ENCODE measurements at places on chromosomes 16 and 17.
A peak's percentile ranks its signal among the peaks of the same experiment; 100 is the strongest.

DNA sequence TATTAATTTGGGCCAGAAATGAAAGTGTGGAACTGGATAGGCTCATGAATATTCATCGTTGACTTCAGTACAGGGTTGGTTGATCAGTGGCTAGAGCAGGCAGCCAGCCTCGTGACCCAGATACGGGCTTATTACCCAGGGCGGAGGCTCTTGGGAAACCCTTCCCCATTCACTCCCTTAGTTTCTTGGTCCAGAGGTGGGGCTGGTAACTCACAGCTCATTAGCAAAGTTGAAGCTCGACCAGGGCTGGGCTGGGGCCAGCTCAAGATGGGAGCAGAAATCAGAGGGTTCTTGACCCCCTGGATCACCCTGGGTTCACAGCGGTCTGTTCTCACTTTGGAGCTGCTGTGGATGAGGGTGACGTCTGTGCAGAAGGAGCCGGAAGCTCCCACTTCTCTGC is 44.6 kb upstream of the GSE1 start:
- DNase-seq: peak; percentile 33

GRCh38 chr16:30659507-30660423 is 1.5 kb downstream of the FBRS start:
- DNase-seq: peak; percentile 79

DNA sequence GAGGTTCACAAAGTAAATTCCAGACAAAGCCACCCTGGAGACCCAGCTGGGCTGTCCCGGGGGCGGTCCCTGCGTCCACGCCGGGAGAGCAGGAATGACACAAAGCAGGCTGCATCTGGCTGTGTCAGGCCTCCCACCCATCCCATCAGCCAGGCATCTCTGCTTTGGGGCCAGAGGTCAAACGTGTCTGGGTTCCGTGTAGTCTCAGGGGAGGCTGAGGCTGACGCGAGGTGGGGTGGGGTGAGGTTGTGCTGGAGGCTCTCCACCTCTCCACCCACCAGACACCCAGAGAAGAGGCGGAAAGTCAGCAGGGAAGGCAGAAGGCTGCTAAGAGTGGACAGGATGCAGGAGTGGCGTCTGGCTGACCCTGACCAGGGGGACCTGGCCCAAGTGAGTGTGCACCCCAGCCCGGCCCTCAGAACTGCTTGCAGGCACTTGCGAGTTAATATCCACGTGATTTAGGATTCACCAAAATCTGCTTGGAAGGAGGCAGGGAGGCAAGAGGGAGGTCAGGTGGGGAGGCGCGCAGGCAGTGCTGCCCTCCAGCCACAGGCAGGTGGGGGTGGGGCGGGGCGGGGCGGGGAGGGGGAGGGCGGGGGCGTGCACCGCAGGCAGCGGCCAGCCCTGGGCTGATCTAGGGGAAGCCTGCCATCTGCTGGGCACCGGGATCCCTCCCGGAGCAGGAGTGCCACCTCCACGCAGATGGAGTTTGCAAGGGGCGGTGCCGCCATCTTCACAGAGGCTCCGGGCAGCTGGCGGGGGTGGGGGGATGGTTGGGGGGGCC is 44.3 kb downstream of the TBC1D16 start:
- DNase-seq: peak; percentile 86

DNA sequence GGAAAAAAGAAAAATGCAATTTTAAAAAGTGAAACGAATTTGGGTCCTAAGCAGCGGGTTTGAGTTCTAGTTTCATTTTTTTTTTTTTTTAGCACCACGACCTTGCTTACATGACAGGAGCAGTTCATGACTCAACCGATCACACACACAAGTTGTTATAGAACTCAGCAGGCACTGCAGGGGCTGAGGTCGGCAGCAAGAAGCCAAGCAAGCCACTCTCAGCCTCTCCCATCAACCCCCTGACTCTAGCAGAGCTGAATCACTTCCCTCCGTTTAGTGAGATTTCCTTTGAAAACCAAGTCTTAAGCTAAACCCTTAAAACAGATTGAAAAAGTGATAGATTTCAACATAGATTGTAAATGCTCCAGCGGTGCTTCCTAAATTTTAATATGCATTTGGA is 520.8 kb downstream of the HAPSTR1 start:
- no peak for DNase-seq

- DNase-seq: no peak
Observed at GRCh38 chr17:1108478-1108764, 71.4 kb downstream of the ABR start.

- no peak for DNase-seq
Observed at GRCh38 chr17:40058186-40058784, 4.1 kb upstream of the MED24 start.

DNA sequence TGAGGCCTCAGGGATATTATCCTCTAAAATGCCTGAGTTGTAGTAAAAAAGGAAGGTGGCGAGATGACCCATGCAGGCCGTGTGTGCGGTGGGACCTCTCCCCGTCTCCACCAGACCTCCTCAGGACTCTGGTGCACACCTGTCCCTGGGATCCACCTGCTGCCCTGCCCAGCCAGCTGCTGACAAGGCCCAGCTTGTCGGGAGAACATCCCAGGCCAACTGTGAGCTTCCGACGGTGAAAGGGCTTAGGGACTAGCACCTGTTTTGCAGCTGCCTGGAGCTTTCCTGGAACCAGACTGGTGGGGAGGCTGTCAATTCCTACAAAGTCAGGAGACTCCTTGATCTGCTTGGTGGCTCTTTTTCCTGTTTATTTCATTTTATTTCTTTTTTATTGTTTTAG is 11.6 kb downstream of the IL34 start:
- no peak for DNase-seq

DNA sequence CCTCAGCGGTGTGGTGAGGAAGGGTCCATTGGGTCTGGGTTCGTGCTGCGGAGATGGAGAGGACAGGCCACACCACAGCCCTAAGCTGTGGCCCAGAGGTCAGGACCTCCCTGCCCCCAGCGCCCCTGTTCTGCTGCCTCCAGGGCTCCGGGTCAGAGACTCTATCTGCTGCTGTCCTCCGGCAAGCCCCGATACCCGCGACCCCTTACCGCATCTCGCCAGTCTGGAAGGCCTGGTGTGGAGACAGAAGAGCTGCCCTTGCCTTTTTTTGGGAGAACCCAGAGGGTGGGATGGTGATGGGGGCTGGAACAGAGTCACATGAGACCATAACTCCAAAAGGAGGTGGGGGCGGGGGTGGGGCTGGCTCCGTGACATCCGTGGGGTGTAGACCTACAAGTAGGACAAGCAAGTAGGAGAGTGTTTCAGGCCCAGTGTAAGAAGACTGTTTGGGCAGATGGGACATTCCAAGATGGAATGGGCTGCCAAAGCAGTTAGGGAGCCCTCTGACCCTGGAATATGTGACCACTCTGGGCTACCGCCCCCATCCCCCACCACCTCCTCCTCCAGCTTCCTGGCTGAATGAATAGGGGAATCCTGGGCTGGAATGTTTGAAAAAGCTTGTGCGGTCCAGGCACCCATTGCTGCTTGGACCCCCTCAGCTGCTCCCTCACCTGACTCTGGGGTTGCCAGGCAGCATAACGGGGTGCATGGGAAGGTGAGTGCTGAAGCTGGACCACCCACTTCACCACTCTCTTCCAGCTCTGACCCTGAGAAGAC is 1.4 kb downstream of the XYLT2 start:
- DNase-seq: no peak

- DNase-seq: no peak
Observed at GRCh38 chr17:63533433-63534077, 10.4 kb downstream of the KCNH6 start.

DNA sequence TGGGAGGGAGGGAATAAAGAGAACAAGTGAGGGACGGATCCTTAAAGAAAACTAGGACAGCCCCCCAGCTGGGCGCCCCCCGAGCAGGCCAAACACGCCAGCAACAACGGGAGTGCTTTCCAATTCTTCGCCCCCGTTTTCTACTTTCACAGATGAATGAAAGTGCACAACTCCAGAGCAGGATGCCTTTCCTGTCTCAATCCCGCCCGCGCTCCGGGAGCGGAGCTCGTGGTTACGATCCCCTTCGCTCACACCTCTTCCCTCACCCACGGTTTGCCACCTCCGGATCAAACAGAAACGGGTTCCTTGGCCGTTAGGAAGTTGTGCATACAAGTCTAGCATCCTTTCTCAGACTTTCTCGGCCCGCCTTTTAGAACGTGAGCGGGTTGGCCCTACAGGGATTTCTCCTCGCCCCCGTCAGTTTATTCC is 680 bp downstream of the SKA2 start:
- no peak for DNase-seq

DNA sequence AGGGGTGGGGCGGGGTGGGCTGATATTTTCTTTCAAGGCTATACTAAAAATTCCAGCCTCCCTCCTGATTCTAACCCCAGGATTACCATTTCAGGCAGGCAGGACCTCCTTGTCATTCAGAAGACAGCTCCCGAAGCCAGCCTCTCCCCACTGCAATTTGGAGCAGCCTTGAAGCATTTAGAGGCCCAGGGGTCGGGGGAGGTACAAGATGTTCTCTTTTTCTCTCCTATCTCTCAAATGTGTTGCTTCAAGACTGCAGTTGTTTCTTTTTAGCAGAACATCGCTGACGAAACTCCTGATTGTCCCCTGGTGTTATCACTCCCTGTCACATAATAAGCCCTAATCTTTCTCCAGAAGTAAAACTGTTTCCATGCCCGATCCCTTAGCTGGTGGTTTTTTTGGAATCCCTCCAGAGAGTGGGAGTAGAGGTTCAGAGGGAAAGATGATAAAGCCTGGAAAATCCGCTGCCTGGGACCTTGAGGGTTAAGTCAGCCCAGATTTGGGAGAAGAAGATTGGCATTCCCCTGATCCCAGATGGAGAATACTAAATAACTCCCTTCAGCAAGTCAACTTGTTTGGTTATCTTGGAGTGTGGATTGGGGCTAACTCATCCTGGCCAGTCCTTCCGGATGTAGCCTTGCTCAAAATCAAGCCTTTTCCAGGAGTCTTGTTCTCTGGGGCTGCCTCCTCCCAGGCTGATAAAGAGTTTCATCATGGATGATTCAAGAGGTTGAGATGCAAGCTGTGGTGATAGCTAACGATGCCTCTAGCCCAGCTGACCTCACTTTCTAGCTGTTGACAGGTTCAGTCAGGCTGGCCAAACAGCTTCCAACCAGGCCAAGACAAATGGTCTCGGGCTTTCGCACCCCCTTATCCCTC is 71.3 kb downstream of the SOX9 start:
- no peak for DNase-seq

DNA sequence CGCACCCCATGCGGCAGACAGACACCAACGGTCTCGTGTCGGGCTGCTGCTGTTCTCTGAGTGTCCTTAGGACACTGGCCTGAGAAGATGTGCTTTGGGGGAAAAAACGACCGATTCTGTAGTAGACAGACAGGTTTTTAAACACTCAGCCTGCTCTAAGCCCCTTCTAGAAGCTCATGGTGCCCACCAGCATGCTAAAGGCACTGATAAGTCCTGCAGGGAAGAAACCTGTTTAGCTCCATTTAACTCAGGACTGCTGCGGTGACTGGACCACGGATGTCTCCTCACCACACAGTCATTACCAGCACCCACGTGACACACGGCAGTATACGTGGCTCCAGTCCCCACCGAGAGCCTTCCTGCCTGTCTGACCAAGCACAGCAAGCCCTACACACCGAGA is 19.1 kb upstream of the APRT start:
- DNase-seq: no peak

- DNase-seq: peak; percentile 77
Observed at GRCh38 chr16:30628628-30629540, 18.7 kb upstream of the ZNF689 start.

- DNase-seq: no peak
Observed at GRCh38 chr16:61653544-61653943, 382.7 kb downstream of the CDH8 start.

DNA sequence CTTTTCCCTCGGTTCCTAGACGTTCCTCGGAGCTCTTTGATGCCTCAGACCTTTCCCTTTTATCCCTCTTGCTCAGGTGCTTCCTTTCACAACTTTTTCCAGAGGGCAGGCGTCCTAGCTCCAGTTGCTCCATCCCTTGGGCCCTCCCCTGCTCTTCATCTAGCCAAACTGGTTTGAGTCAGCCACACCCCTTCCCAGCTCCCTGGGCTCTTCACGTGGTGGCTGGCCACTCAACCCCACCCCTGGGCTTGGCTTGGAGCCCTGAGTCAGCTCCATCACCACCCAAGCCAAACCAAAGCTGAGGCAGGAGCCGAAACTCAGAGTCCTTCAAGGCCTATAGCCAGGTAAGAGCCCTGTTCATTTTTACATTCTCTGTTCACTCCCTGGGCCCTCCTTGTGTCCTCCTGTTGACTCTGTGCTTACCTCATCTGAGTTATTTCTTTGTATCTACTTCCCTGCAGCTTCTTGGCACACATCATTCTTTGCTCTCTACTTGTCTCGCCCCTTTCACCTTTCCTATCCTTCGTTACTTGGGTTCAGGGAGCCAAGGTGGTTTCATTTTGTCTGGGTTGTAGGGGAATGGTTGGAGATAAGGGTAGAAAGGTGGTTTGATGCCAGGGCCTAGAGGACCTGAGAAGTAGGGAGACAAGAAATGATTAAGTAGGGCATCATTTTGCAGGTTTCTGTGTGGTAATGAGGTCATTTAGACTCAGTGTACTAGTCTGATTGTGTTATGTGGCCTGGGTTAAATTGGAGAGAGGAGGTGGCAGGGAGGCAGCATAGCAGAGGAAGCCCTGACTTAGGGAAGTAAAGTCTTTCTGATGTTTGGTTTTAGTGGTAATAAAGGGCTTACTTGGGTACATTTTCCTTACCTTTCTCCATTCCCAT is 7.6 kb upstream of the PHKG2 start:
- DNase-seq: no peak

DNA sequence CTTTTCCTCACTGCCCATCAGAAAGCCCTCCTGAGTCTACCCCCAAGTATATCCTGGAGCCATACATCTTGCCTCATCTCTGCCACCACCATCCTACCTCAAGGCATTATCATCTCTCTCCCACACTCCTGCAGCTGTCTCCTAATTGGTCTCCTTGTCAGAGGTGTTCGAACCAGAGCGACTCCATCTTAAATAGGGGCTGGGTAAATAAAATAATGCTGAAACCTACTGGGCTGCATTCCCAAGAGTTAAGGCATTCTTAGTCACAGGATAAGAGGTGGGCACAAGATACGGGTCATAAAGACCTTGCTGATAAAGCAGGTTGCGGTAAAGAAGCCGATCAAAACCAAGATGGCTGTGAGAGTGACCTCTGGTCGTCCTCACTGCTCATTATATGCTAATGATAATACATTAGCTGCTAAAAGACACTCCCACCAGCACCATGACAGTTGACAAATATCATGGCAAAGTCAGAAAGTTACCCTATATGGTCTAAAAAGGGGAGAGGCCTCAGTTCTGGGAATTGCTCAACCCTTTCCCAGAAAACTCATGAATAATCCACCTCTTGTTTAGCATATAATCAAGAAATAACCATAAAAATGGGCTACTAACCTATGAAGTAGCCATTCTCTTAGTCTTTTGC is 97.0 kb upstream of the C16orf82 start:
- no peak for DNase-seq

All from CD4-positive, alpha-beta T cell treated with Interferon gamma for 1 hour (primary cell).